OCI-LY7 (cell line): ENCODE measurements at places on chromosomes 5 and 9. TPM values are rescaled to one million over a fixed set of nuclear protein-coding genes. Genes with fewer than 3 reads are reported as not detected.

DNA sequence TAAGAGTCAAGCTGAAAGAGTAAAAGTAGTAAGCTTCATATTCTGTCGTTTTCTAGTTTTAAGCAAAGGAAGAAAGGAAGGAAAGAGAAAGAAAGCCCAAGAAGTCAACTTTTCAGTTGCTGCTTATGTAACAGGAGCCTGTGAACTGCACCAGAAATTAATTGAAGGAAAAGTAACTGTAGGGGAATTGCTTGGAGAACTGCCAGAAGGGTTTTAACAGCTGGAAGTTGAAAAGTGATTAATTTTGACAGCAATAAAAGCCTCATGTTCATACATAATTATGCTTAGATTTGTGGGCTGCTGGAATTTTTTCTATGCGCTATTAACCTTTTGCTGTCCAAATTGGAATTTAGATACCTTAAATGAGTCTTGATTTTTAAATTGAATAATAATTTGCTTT lies 255.7 kb downstream of the ENC1 start:
- no peak for DNase-seq

DNA sequence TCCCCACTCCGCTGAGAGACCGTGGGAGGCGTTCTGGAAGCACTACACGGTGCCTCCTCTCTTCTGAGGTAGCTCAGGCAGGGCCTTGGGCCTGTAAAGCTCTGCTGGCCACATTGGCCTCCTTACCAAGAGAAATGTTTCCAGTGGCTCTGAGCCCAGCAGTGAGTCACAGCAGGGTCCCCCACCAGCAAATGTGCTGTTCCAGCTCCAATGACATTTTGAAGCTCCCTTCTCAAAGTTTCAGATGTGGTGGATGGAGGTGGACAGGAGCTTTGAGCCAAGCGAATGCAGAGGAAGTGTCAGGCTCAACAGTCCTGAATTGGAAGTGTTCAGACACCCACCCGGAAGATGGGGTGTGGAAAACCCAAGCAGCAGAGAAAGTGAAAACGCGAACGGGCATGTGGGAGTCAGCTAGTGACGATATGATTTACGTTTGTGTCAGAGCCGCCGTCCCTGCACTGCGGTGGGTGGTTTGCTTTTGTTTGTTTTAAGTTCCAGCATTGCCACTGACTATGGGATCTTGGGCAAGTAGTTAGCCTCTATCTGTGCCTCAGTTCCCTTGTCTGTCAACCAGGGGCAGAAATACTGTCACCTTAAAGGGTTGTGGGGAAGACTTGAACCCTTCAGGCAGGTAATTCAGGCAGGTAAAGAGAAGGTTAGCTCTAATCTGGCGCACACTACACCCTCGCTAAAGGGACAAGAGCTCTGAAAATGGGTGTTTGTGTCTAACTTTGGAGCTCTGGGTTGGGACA lies 38.2 kb downstream of the C5orf15 start:
- no peak for DNase-seq

GRCh38 chr9:80204054-80204453 lies 632.3 kb downstream of the TLE4 start:
- no peak for DNase-seq

GRCh38 chr5:10138395-10139057 lies 111.2 kb downstream of the ATPSCKMT start:
- DNase-seq = no peak

The FOXD4 gene
- total RNA-seq = 2.2 and 2.3 TPM in 2 replicates
